ENCODE measurements at places on chromosomes 12 and 14.
A peak's percentile ranks its signal among the peaks of the same experiment; 100 is the strongest.

GRCh38 chr14:38616959-38617358 is 361.1 kb upstream of the CLEC14A start:
- peak; percentile 2 for DNase-seq

GRCh38 chr14:81509838-81510452 is 23.7 kb downstream of the SEL1L start:
- DNase-seq = no peak

- peak; percentile 72 for DNase-seq
These were observed 36.0 kb upstream of the SNX6 start for GRCh38 chr14:34665785-34666435.

- DNase-seq = peak; percentile 62
These were observed 13.5 kb upstream of the TNFAIP2 start for GRCh38 chr14:103109535-103110441.

GRCh38 chr14:88017535-88017934 is 12.6 kb downstream of the GPR65 start:
- no peak for DNase-seq

DNA sequence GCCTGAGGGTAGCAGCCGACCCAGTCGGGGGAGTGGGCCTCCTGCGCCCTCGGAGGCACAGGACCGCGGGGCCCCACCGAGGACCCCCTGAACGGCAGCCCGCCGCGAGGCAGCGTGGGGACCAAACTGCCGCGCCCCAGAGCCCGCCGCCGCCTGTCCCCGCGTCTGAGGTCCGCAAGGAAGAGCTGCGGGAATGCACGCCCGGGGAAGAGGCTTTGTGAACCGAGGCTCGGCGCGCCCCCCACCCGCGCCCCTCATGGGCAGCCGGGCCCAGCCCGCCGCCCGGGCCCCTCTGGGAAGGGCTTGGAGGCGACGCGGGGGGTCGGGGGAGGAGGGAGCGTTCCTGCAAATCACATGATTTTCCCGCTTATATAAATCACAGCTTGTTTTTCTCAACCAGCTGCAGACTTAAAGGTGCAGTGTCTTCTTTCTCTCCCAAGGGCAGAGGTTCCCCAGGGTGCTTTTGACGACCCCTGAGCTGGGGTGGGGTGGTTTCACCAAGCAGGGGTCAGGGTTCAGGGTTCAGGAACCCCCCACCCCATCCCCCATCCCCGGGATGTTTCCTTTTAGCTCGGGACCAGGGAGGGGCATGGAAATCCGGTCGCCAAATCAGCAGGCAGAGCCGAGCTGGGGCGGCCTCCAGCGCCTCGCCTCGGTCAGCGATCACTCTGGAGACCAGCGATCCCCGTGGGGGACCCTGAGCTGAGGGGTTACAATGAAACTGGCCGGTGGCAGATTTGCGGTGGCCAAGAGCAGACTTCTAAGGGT is 44.7 kb upstream of the ATP23 start:
- peak; percentile 24 for DNase-seq

GRCh38 chr14:90536092-90536491 is 139.3 kb downstream of the CALM1 start:
- no peak for DNase-seq

DNA sequence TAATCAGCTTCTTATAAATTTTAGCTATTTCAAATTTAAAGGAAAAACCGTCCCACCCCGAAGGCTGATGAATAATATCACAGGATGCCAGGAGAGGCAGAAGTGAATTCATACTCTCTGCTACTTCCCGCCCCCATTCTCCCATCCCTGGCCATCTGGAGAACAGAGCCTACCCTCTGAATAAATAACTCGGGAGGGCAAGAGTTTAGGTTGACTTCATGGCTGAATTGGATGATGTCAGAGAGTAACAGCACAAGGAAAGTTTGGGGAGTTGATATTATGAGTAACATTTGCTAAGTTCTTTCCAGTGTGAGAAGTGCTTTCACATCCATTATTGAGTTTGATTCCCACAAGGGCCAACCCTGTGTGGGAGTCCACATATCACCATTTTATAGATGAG is 241.6 kb downstream of the EGLN3 start:
- DNase-seq = no peak

DNA sequence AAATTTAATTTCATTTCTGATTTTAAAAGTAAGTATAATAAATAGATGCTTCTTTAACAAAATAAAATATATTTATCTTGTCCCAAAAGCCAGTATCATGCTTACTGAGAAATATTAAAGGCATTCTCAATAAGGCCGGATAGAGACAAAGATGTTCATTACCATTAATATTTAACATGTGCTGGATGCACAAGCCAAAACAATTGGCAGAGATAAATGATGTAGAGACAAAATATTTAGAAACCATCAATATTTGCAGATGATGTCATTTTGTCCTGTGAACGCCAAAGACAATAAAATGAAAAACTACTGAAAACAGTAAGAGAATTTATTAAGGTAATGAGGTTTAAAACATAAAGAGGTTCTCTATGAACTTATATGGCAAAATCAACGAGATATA is 313.5 kb downstream of the ITPR2 start:
- no peak for DNase-seq

GRCh38 chr12:27751386-27752047 is 28.5 kb upstream of the KLHL42 start:
- no peak for DNase-seq

- DNase-seq = peak; percentile 92
These were observed 17.1 kb upstream of the OR10P1 start for GRCh38 chr12:55619354-55620138.

- DNase-seq = peak; percentile 52
These were observed 1.3 kb upstream of the RASSF3 start for GRCh38 chr12:64608901-64609535.

- no peak for DNase-seq
These were observed 36.1 kb downstream of the ZFC3H1 start for GRCh38 chr12:71627438-71628002.

DNA sequence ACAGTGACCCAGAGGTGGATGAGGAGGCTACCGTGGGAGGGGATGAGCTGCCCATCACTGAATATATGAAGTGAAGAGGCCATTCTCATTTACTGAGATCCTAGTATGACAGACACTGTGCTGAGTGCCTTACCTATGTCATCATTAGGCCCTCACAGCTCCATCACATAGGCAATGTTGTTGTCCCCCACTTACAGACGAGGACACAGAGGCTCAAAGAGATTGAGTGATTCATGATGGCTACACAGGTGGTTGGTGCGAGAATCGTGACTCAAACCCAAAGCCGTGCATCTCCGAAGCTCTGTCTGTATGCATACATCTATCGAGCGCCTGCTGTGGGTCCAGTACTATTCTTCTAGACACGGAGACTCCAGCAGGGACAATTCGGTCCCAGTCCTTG is 5.9 kb upstream of the CCDC197 start:
- no peak for DNase-seq

GRCh38 chr14:93028724-93029076 is 87.0 kb downstream of the ITPK1 start:
- DNase-seq = no peak

DNA sequence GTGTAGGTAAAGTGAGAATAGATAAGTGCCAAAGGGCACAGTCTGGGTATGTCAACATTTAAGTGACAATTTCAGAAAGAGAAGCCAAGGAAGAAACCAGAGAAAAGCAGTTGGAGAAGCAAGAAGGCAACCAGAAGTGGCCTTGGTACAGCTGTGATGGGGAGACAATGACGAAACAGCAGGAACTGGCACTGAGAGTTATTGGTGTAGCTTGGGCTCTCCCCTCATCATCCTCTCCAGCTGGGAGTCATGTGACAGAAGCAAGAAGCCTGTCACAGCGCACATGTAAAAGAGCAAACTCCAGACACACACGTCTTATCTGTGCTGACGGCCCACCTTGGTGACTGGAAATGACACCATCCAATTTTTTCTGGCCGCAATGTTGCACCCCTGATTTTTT is 203.3 kb upstream of the NUDT4 start:
- no peak for DNase-seq

DNA sequence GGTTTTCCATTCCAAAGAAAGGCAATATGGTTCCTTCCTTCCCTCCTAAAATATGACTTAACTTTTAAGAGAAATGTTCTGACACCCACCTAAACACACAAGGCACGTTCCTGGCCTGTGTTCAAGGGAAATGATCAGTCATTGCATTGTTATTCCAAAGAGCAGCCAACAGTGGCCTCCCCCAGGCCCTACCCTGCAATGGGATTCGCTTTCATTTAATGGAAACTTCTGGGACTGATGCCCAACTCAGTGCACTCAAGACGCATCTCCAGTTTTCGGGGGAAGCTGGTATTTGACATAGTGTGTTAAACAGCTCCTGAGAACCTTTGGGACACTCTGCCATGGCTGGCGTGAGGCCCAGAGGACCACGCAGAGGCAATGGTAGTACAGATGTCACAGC is 65.9 kb downstream of the DDX51 start:
- DNase-seq = peak; percentile 85

GRCh38 chr12:113134521-113134951 is 1.0 kb downstream of the RASAL1 start:
- DNase-seq = no peak

- no peak for DNase-seq
These were observed 23.2 kb downstream of the PPM1A start for GRCh38 chr14:60272177-60272576.

- no peak for DNase-seq
These were observed 86.4 kb downstream of the STAB2 start for GRCh38 chr12:103673487-103673886.

Measured in HFFc6 (cell line).